ENCODE measurements at places on chromosomes 4 and X. TPM values are rescaled to one million over a fixed set of nuclear protein-coding genes. Genes with fewer than 3 reads are reported as not detected.
A peak's percentile ranks its signal among the peaks of the same experiment; 100 is the strongest.

- DNase-seq: no peak
Observed at GRCh38 chr4:74426101-74426500, 18.8 kb upstream of the AREG start.

DNA sequence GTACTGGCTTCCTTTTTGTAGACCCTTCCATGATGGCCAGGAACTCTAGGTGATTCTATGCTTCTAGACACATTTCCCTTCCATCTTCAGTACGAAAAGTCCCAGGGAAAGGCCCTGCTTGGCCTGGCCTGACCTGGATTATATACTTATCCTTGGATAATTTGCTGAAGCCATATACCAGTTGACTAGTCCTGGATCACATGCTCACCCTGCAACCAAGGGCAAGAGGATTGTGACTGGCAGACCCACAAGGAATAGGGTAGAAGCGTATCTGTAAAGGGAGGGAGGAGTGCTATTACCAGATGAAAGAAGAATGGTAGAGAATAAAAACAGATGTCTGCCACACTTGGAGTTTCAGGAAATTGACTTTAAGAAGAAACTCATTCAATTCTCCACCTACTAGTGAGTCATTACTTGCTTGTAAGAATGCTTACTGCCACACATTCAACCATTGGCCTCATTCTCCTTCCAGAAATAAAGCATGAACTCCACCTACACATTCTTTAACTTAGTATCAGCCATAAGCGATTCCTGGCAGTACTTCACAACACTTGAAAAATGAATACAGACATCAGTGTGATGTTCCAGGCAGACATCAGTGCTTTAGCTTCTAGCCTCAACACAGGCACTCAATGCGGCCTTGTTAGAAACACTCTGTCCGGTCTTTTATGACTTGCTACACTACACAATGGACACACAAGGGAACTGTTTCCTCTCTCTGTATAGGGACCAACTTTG is 141.8 kb downstream of the CBR4 start:
- no peak for DNase-seq

GRCh38 chr4:73674451-73674919 is 54.2 kb upstream of the RASSF6 start:
- no peak for DNase-seq

DNA sequence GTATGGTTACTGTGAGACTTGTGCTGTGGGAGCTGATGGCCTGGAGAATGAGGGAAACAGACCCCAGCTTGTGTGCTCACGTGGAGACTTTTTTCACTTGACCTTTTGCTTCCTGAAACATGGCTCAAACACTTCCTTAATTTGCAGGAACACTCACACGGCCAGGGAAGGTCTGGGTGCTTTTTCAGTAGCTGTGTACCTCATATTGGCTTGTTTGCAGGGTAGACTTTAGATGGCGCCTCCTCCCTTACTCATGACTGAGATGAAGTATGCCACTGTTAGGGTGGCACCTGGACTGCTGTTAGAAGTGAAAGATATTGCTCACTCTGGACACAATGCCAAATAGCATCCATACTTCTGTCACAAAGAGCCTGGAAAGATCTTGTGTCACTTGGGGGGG is 75.7 kb upstream of the WDR1 start:
- DNase-seq: peak; percentile 39

DNA sequence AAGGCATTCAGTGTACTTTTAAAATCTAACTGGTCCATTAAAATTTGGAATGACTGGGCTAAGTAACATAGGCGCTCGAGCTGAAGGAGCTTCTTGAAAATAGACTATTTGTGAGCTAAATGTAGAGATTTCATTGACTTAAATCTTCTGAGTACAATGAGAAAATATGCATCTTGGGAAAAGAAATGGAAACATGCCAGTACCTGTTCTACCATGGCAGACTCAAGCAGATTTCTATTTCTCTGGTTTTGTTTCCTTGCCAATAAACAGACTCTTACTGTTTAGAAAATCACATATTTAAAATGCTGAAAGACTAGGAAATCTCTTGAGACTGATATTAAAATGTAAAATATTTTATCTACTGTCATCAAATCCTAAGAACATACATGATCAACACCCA is 678.1 kb downstream of the FAT4 start:
- DNase-seq: no peak

DNA sequence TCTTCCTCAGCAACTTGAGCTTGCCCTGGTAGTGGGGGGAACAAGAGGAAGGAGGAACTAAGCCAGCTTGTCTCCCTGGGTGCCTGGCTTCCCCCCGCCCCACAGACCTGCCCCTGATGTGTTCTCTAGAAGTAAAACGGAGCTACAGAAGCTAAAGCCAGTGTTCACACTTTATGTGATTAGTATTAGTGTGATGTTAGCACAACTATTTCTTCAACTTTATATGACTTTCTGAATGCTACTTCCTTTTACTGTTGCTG is 10.7 kb downstream of the RGS12 start:
- peak; percentile 18 for DNase-seq

The LONRF3 gene
- total RNA-seq: 6.9 TPM

DNA sequence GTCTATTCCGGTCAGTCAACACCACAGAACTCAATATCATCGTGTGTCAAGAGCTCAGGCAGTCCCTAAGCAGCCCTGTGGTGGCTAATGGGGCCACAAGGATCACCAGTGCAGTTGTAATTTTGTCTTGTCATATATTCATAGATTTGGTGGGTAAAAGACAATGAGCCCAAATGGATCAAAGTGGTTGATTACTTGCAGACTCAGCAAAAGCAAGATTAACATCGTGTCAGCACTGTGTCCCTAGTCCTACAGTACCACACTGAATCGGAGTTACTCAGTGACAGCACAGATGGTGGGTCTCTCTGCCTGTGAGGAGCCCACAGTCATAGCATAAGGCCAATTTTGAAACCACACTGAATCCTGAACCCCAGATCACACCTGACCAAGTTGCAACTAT is 8.7 kb downstream of the XAGE5 start:
- DNase-seq: no peak

GRCh38 chr4:171157462-171158082 is 655.6 kb upstream of the GALNTL6 start:
- DNase-seq: no peak

- no peak for DNase-seq
Observed at GRCh38 chr4:70041652-70042286, 8.5 kb upstream of the HTN1 start.

The ASMT gene
- total RNA-seq: 1.3 TPM

GRCh38 chr4:172157946-172158345 is 344.7 kb downstream of the GALNTL6 start:
- DNase-seq: no peak

GRCh38 chrX:138845786-138846185 is 134.3 kb upstream of the FGF13 start:
- no peak for DNase-seq

DNA sequence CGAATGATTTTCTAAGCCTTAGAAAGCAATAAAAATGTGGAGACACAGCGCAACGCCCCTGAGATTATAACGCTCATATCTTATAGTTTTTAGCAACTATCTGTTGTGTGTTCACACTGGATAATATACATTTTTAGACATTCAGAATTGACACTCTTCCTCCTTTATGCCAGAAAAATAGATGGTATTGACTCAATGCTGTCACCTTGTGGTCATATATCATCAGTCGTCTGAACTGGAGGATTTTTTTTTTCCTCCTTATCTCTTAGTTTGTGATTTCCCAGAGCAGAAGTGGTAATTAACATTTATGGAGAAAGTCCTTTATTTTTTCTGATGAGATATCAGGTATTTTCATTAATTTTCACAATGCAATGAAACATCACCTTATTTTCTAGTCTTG is 759.6 kb downstream of the RAB28 start:
- no peak for DNase-seq

The KLHL34 gene
- not detected for total RNA-seq

DNA sequence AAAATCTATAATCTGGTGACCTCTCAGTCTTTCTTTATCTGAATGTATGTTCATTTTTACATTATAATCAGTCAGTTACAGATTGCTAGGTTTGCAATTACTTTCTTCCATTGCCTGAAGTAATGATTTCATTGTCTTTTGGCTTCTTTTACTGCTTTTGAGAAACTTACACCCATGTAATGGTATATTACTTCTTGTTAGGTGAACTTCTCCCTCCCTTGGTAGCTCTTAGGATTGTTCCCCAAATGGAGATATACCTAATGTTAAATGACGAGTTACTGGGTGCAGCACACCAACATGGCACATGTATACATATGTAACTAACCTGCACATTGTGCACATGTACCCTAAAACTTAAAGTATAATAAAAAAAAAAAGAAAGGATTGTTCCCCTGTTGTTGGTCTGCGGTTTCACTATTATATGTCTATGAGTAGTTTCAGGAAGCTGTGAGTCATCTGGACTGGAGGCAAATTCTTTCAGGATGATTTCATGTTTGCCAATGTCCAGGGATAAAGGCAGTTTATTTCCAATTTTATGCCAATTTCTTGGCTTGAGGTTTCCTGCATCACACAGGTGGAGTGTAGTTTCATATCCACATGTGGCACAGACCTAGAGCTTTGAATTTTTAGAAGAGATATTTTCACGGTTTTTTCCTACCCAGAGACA is 21.8 kb downstream of the SPANXC start:
- DNase-seq: no peak

The FGF5 gene
- total RNA-seq: not detected

DNA sequence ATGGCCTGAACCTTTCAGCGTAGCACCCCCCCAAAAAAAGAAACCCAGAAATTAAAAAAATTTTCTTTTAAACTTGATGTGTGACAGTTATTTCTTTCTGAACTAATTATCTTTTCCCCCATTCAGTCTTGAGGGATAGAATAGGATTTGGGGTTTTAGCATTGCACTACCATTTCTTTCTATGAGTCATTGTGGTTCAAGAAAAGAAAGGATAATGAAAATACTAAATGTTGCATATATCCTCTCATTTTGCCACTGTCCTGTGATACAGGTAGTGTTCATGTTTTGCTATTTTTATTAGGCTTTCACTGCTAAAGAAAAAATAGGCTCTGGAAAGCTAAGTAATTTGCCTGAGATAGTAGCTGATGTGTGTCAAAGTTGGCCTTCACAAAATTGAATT is 39.4 kb upstream of the DCK start:
- no peak for DNase-seq

- DNase-seq: no peak
Observed at GRCh38 chrX:135543172-135543571, 22.7 kb downstream of the INTS6L start.

The FGD1 gene
- 3.3 TPM for total RNA-seq

DNA sequence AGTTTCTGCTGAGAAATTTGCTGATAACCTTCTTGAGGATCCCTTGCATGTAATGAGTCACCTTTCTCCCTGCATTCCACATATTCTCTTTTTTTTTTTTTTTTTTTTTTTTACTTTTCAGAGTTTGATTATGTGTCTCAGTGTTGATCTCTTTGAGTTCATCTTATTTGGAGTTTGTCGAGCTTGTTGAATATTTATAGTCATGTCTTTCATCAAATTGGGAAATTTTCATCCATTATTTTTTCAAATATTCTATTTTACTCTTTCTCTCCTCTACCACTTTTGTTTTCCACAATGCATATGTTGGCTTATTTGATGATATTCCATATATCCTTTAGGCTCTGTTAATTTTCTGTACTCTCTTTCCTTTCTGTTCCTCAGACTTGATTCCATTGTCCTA is 136.1 kb downstream of the MAD2L1 start:
- no peak for DNase-seq

The SPANXN2 gene
- not detected for total RNA-seq

- DNase-seq: no peak
Observed at GRCh38 chr4:127249066-127249766, 383.5 kb upstream of the INTU start.

The ZNF280C gene
- 8.3 TPM for total RNA-seq

DNA sequence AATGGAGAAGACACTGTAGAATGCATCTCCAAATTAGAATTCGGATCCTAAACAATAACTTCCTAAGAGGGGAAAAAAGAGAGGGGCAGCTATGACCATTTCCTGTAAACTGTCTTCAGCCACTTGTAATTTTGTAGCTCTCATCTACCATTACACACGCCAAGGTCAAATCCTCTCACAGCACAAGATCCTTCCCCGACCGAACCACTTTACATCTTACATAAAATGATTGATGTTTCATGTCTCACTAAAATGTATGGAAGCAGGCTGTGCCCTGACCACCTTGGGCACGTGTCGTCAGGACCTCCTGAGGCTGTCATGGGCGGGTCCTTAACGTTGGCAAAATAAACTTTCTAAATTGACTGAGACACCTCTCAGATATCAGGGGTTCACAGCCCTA is 24.1 kb upstream of the PBDC1 start:
- peak; percentile 44 for DNase-seq

DNA sequence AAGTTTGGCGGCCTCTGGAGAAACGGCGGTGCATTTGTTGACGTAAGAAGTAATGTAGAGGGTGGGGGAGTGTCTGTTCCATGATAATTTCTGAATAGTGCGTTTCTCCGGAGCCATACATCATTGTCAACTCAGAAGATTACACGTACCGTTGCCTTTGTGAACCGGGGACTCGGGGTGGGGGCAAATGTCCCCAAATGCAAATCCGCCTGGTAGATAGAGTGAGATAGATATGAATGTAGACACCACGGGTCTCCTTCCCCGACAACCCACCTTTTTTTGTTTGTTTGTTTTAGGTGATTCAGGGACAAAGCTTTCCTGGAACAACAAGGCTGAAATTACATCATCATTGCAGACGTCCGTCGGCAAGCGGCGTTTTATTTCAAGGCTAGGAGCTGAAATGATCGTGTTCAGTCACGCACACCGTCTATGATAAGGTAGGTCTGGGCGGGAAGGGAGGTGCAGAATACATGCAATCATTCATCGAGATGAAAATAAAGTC is 96.0 kb upstream of the PPP2R3B start:
- no peak for DNase-seq

DNA sequence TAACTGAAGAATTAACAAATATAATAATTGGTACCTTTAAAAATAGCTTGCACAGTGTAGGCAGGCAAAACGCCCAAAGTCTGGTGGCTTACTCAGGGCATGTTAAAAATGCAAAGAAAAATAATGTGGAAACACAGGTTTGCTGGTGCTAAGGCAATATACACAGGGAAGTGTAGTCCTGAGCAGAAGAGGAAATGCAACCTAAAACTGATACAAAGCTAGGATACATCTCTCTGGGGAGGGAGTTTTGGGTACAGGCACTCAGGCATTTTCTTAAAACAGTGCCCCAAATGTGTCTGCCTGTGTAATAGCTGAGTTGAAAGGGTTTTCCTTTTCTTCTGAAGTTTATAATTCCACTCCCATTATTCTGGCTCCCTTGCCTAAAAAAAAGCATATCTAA is 47.4 kb downstream of the TMPRSS11E start:
- DNase-seq: no peak

The HHIP gene
- 2.8 TPM for total RNA-seq

- DNase-seq: no peak
Observed at GRCh38 chr4:25085671-25086070, 54.9 kb upstream of the LGI2 start.

The KLHL2 gene
- total RNA-seq: 23.7 TPM

- peak; percentile 92 for DNase-seq
Observed at GRCh38 chr4:38318737-38319455, 345.1 kb upstream of the KLF3 start.

DNA sequence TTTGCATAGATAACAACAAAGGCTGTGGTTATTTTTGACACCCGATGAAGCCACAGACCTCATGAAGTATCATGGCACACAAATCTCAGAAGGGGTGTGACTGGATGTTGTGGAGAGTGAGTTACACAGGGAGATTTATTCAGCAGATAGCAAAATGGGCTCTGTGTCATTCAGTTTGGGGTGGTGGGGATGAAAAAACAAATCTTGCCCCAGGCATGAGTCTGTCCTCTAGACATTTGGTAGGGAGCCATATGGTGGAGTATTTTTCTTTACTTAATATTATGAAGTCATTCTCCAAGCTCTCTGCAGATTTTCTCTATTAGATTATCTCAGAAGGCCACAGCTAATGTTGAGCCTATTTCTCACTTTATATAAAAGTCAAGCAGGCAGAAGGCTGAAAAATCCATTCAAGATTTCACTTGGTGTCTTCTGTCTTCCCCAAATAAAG is 277.1 kb upstream of the TENM3 start:
- DNase-seq: no peak

Data from ureter (tissue), 1 donor.